RPMI7951 (cell line): ENCODE measurements at places on chromosomes 3 and 15.

DNA sequence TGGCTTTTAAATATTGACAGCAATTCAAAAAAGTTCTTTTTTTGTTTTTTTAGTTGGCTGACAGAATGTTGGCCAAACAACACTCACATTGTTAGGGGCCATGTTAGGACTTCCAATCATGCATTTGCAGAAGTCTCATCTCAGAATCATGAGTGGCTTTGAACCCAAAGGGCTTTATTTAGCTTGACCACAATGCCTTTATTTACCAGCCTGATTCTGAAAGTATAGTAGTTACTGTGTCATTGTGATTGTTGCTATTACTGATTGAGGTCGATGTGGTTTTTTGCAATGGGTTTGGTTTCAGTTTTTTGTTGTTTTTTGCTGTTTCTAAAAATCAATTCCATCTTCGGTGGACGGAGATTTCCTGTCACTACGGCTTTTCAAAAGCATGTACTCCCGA, 7.2 kb downstream of the GLDN start:
- peak; percentile 23 for DNase-seq

DNA sequence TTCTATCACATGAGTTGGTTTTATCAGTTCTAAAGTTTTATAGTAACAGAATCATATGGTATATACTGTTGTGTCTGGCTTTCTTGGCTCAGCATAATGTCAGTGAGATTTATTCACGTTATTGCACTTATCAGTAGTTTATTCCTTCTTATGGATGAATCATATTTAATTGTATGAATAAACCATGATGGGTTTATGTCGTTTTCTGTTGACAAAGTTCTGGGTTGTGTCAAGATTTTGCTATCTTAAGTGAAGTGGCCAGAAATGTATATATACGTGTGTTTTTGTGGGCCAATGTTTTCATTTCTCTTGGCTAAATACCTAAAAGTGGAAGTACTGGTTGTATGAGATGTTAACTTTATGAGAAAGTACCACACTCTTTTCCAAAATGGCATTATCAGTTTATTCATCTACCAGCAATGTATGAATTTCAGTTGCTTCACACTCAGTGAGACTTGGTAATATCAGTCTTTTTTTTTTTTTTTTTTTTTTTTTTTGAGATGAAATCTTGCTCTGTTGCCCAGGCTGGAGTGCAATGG, 112.4 kb upstream of the DCBLD2 start:
- no peak for DNase-seq

DNA sequence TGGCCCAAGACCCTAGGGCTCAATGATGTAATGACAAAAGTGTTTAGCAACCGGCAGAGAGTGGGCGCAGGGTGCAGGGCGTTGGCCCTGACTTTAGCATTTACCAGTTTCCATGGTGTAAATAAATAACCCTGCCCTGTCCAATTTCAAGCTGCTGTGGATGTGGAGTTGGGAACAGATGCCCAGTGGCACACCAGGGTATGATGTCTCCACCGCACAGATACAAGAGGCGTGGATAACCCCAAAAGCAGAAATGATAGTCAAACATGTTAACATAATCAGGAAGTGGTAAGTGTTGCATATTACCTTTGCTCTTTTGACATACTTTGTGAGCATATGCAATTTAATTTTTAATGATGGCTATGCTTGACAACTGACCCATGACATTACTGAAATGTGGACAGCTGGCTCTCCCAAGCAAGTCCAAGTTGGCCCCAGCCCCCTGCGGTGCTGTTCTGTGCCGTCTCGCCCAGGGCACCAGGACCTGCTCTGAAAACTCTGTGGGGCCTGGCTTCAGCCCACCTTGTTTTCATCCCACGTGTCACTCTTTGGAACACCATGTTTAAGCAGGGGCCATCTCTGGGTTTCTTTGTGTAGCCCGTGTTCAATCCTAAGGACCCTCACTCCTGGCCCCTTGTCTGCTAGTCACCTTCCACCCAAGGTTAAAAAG, 10.8 kb upstream of the ANPEP start:
- DNase-seq, result peak; percentile 29

DNA sequence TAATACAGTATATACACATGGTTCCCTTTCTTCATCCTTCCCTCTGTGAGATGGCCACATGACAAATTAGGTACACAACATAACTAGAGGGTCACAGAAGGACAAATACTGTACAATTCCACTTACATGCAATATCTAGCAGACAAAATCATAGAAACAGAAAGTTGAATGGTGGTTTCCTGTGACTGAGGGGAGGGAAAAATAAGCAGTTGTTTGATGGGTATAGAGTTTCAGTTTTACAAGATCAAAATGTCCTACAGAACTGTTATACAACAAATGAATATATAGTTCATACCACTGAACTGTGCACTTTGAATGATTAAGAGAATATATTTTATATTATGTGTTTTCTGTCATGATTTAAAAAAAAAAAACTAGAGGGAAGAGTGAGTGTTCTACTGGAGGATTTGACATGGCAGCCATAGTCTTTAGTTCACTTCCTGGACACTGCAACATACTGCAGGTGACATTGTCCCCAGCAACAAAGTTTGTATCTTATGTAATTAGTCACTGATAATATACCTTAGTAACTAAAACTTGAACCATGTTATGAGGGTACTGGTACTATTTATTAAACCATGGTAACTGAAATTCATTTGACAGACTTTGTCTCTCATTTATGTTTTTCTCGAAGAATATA, 37.2 kb downstream of the CCDC54 start:
- no peak for DNase-seq

DNA sequence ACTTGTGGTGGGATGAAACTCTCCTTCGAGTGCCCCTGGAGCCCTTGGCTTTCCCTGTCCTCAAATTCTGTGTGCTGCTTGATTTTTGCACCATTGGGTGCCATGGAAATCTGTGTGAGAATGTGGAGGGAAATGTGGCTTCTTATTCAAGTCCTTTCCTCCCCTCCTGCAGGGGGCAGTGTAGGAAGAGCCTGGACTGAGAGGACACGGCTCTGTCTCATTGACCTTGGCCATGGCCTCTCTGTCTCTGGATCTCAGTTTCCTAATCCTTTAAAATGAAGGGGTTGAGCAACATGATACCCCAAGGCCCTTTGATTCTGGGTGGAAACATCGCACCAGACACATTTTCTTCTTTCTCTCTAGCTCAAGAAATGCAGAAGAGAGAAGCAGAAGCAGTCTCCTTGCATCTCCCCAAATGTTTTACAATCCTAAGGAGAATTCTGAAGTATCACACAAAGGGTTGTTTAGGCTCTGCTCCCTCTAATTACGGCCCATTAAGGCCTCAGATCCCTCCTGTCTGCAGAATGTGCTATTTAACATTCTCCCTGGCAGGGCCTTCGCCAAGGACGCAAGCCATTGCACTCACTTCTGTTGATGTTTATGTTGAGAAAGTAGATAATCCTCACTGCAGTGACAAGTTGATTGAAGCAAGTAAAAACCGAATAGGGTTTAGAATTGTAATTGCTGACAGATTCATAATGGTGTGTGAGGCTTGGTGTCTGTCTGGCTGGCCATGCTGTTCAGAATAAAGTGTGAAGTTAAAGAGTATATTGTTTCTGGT, 169.1 kb downstream of the TPRG1 start:
- DNase-seq, result no peak

GRCh38 chr3:55877703-55878102, 390.6 kb upstream of the WNT5A start:
- DNase-seq, result peak; percentile 11

- peak; percentile 100 for DNase-seq
These were observed 25.9 kb downstream of the SMAD3 start for GRCh38 chr15:67091071-67091979.

DNA sequence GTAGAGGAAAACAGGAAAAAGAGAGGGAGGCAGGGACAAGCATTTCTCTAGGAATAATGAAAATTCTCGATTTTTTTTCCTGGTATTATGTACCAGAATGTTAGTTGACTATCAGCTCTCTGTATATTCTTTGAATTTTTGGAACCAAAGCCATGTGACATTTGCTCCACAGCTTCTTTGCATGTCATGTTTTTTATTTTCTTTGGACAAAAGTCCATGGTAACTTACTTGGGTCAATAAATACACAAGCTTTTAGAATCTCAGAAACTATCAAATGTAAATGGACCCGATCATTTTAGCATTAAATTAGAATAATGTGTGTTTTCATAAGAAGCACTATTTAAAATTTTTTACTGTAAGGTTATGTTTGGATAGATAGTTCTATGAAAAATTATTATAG, 320.5 kb downstream of the ZIC1 start:
- no peak for DNase-seq

GRCh38 chr3:149813367-149814281, 609 bp downstream of the RNF13 start:
- peak; percentile 47 for DNase-seq

GRCh38 chr3:149055575-149055974, 30.8 kb downstream of the HLTF start:
- DNase-seq, result no peak

DNA sequence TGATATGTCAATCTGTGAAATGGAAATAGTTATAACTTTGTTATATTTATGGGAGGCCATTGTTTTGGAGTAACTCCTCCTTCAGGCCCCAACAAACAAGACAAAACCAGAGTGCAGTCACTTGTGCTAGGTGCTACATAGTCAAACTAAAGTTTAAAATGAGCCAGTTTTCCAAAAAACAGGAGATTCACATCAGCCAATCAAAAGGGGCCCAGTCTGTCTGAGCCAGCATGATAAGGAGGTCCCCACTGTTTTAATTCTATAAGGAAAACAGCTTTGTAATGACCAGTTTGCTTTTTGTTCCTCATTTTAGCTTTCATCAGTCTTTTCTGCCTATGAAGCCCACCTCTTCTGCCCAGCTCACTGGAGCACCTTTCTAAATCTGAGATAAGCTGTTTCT, 94.7 kb upstream of the SLC7A14 start:
- no peak for DNase-seq

DNA sequence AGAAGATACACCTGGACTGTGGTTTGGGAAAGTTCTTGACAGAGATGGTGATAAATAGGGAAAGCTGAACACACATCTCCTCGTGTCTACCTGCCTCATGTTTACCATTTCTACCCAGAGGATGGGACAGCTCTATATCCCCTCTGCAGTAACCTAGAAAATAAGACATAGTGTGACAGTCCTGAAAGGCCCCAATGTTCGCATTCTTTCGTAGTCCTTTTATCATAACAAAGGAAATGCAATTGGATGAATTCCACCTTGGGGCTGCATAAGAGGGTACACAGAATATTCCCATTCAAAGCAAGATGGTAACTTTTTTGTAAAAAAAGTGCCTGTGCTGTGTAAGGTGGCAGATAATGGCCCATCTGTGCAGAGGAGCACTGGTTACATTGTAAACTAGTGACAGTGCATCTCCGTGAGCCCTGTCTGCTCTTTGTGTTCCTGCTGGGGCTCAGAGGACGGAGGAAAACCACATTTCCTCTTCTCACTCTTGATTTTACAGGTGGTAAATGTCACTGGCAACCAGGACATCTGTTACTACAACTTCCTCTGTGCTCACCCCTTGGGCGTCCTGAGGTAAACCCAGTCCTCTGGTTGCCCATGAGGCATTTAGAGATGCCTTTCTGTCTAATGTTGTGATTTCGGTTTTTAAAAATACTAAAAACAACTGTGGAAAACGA, 74.3 kb downstream of the SIDT1 start:
- no peak for DNase-seq

GRCh38 chr3:53357458-53357857, 10.1 kb upstream of the DCP1A start:
- no peak for DNase-seq

DNA sequence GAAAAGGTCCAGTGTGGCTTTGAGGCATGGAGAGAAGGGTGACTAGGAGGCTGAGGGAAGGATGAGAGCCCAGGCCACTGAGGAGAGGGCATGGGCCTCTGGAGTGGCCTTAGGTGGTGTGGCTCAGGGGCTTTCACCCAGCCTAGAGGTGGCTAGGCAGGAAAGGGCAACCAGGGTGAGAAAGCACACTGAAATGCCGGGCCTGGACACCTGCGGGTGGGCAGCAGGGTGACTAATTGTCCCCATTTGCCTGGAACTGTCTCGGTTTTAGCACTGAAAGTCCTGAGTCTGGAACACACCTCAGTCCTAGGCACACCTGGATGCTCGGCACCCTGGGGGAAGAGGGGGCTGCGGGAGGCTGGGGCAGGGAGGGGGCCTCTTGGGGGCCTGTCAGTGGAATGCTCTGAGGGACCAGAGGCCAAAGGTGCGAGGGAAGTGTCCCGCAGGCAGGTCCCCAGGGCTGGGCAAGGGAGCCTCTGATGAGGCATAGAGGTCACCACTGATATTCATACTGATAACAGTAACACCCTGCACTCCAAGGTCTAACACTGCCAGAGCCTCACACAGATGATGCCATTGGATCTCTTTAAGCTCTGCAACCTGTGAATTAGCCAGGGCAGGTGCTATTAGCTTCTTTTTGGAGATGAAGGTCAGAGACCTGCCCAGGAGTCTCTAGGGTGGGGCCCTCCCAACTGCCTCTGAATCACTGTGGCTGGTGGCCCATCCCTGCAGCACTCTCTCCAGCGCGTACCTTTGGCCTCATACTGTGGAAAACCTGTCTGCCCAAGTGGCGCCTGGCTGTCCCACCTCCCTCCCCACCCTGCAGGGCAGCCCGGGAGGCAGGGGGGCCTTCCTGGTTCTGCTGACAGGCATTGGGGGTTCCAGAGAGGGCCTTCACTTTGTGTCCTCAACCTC, 3.0 kb upstream of the PHGR1 start:
- DNase-seq, result no peak

DNA sequence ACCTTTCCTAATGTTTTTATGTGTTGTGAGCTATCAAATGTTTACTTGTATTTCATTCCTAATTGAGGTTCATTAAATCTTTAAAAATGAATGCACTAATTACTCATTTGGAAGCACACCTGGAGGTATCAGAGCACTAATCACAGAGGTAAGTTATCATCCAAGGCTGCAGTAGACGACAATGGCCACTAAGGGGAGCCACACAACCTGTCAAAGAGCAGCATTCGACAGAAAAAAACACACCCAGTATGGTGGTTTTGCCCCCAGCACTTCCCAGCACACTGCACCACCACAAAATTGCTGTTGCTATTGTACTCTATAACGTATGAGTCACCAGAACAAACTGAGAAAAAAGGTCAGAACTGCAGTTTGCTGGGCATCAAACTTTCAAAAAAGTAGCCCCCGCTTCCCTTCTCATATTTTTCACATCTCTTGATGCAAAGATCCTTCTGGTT, 205.9 kb upstream of the IGF1R start:
- peak; percentile 93 for DNase-seq

- DNase-seq, result no peak
These were observed 356.8 kb upstream of the NR2F2 start for GRCh38 chr15:95973566-95974256.

DNA sequence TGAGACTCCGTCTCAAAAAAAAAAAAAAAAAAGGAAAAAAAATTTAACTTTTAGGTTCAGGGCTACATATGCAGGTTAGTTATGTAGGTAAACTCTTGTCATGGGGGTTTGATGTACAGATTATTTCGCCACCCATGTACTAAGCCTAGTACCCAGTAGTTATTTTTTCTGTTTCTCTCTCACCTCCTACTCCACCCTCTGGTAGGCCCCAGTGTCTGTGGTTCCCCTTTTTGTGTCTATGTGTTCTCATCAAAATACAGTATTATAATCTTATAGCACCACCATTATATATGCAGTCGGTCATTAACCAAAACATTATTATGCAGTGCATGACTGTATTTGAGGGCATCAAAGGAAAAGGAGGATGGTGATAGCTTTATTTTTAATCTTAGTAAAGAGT, 47.3 kb downstream of the CHP1 start:
- DNase-seq, result no peak
